ENCODE measurements at places on chromosomes 2 and 18.

- DNase-seq = no peak
These were observed 139.9 kb downstream of the TDRD15 start for GRCh38 chr2:21263622-21264021.

DNA sequence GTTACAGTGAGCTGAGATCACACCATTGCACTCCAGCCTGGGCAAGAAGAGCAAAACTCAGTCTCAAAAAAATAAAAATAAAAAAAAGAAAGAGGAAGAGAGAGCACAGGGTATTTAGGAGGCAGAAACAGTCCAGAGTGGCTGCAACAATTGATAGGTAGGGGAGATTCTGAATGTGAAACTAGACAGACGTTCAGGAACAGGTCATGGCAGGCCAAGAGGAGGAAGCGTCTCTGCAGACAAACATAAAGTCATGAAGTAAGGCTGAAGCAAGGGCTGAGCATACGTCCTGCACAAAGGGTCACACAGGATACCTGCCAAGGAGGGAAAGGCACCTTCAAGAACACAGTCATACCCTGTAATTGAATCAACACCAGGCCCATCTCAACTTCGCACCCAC lies 64.1 kb upstream of the ZNF532 start:
- DNase-seq = no peak

DNA sequence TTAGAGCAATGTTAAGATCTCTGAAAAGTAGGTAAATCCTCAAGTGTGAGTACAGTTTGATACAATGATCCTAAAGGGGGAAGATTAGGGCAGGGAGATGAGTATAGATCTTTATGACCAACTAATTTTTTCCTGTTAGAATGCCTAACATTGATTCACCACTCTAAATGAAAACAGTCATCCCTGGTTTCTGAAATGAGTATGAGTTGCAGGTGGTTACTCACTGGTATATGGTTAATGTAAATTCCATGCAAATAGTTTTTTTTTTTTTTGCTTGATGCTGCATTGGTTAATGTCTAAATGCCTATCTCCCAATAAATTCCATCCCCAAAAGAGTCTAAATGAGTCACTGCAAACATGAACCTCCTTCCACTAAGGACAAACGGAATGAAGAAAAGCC lies 55.0 kb upstream of the SERPINB2 start:
- DNase-seq = no peak

DNA sequence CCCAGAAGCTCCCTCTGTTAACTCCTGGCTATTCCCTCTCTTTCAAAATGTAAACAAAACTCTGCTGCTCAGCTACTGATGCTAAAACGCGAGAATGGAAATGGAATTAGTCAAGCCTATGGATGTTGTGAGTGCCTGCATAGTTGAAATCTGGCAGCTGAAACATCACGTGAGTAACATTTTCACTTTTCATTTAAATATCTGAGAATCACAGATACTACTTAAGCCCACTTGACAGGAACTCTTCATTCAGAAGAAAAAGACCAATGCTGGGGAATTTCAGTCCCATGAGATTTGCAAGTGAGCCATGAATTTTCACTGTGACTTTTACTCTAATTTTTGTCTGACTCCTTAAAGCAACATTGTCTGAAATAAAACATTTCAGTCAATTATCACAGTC lies 215.3 kb upstream of the SESTD1 start:
- DNase-seq = no peak

- no peak for DNase-seq
These were observed 160.1 kb upstream of the RASGRP3 start for GRCh38 chr2:33316328-33316727.

DNA sequence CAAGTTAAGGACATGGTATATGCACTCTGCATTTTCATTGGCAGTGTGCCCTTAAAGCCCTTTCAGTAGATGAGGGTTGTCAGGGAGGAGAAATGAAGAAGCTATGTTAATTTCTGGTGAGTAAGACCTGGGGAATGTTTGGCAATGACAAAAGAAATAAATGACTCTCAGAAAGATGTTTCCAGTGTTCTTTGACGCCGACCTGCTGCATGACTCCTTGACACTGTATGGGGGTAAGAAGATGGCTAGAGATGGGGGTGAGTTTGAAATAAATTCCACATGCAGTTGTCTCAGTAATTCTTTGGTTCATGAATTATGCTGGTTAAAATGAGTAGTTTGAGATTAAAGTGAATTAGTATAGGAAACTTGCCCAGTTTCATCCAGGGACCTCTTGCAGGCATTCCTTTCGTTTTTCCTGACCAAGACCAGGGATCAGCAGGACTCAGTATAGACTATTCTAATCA lies 5.9 kb downstream of the CCDC121 start:
- no peak for DNase-seq

GRCh38 chr2:236545814-236546480 lies 23.7 kb upstream of the ACKR3 start:
- no peak for DNase-seq

DNA sequence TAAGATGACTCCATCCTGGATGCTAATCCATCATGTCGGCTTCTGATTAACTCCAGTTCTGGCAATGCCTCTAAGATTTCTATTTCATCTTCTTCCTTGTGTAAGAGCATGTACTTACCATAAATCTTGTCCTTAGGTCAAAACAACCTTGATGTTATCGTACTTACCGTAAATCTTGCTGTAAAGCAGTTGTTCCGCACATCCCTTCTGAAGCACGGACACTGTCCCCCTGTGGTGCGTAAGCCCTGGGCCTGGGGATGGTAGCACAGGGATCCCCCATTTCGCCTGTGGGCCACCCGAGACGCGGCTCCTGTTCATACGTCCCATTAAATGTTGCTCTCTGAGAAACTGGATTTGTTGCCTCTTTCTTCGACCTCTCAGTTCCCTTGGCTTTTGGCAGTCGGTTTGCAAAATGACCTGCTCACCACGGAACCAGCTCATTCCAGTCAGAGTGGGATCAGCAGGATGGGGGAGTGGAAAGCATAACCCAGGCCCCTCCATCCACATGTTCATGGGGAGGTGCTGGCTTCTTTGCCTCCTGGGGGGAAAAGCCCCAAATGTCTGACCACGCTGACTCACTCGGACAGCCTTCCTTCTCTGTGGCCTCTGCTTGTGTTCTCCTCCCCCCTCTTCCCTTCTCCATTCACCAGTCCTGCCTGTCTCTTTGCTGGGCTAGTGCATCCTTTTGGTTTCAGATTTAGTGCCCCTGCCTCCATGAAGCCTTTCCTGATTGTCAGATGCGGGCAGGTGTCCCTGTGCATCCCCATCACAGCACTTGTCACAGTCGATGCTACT lies 49.9 kb downstream of the RAB31 start:
- no peak for DNase-seq

- DNase-seq = no peak
These were observed 79.2 kb downstream of the PTPRM start for GRCh38 chr18:7646174-7646886.

GRCh38 chr2:6577960-6578359 lies 287.7 kb downstream of the CMPK2 start:
- DNase-seq = no peak

DNA sequence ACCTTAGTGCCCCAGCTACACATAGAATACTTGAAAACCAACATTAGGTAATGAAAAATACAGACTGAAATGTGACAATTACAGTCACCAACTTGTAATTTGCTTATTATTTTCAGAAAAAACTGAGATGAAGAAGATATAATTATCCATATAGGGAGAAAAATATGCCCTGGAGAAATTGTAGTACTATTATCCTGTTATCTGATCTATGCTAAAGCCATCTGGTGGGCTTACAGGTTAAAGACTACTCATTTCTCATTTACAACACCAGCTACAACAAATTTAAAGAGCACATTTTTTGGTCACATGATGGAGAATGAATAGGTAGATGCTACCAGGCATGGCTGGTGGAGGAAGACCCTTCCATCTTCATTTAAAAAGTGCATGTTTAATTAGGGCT lies 79.6 kb upstream of the NYAP2 start:
- DNase-seq = no peak

DNA sequence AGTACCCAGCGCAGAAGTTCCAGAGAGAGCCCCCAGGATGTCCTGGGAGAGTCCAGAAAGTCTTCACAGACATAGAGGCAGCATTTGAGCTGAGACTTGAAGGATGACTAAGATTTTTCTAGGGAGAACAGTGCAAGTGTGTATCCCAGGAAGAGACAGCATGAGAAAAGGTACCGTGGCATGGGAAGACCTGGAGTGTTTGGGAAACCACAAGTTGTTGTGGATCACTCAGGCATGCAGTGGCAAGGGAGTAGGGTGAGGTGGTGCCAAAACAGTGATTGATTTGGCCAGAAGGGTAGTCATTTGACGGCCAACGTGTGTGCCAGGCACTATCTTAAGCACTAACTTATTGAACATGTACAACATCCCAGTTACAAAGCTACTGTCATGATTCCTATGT lies 24.5 kb upstream of the KCNK3 start:
- no peak for DNase-seq

DNA sequence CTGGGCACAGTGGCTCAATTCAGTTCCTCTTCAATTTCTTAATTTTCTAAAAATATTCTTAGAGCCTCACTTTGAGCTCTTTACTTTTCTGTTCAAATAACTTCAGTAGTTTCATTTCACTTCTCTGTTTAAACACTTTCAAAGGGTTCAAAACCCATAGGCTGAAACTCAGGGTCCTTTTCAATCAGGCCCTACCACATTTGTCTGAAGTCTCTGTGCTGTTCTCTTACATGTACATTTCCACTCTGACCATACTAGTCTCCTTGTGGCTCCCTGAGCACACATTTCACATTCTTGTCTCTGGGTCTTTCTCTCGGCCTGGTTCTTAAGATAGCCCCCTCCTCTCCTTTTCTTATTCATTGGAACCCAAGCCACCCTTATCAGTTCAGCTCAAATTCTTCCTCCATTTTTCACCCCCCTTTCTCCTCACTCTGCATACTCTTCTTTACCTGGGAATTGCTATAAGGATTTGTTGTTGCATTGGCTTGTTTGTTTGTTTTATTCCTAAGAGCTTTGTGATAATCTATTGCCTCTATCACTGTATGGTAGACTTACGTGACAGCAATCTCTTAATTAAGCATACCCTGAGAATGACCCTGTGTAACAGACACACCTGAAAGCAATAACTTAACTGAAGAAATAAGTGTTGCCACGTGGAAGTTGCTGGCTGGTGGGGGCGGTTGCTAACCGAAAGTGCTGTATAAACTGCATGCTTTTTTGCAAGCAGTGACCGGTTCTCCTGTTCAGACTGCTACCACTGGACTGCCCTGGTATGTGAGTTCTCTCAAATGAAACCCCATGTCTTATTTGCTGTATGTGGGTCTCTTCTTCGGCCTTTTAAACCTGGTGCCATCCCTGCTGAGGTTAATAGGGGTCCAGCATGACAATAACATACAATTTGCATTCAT lies 27.7 kb upstream of the ACADL start:
- DNase-seq = no peak

DNA sequence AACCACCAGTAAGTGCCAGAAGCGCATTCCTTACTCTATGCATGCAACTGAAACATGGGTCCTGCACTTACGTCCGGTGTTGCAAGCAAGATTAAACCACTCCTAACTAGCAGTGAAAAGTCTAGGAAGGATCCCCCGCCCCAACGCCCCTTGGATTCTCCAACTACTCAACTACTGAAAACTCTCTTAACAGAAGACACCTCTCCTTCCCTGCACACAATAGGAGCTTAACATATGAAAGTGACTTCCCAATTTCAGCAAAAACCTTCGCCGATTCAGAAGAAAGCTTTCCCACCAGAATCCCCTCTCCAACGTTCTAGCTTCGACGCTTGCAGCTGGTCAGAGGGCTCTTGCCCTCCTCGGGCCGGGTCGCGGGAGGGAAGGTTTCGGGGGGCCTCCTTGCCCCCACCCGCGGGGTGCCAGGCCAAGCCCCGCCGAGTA lies 578 bp downstream of the IWS1 start:
- no peak for DNase-seq

DNA sequence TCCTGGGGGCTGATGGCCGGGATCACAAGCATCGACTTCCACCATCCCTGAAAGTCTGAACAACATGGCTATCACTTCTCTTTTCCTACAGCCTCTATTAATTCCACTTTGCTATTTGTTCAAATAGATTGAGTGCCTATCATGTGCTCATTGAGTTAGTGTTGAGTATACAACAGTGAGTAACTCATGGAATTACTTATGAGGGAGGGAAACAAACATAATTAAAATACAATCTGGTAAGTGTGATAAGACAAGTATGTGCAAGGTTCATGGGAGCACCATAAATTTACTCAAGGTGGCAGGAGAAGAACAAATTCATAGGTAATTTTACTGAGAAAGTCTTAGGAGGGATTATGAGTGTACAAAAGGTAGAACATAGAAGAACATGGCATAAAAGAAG lies 86.4 kb downstream of the MEP1B start:
- DNase-seq = no peak
